ENCODE measurements at places on chromosomes 6 and 20.

DNA sequence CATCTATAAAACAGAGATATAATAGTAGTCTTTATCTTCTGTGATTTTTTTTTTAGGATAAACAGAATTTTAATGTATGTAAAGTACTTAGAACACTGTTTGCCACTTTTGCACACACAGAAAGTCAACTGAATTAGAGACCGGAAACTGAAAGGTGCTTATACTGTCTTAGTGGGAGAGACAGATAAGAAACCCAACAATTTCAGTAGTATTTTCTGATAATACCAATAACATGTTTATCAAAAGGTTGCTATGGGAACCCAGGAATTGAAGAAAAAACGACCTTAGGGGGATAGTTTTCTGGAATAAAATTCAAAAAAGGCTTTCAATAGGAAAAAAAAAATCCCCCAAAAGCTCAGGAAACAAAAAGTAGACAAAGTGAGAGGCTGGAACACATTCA lies 138.6 kb downstream of the BCKDHB start:
- DNase-seq: no peak

DNA sequence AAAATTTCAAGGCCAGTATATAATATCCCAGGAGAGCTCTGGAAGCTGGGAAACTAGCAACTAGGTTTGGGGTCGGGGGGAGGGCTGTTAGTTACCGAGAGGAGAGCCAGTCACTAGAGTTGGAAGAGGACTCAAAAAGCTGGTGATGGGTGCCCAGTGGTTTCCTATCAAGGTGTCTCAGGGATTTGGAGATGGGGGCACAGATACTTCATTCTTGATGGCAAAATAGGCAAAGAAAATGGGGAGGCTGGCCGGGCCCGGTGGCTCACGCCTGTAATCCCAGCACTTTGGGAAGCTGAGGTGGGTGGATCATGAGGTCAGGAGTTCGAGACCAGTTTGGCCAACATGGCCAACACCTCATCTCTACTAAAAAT lies 805 bp downstream of the PHF1 start:
- DNase-seq: no peak

DNA sequence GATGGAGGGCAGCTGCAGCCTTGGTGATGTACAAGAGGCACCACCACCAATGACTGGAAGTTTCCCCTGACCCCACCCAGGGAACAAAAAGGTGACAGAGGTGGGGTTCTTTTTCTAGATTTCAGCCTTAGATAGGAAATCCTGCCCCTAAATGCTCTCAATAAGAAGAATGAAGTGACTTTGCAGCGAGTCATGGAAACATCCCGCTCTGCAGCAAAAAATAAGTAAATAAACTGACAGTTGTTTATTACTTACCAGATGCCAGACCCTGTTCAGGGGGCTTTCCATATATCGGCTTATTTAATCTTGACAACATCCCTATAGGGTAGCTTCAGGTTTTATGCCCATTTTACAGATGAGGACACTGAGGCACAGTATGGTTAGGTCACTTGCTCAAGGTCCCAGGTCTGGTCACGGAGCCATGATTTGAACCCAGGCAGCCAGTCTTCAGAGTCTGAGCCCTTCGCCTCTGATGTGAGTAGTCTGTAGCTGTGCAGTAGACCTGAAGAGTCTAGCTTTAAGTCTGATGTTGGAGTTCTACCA lies 19.2 kb downstream of the C6orf89 start:
- no peak for DNase-seq

DNA sequence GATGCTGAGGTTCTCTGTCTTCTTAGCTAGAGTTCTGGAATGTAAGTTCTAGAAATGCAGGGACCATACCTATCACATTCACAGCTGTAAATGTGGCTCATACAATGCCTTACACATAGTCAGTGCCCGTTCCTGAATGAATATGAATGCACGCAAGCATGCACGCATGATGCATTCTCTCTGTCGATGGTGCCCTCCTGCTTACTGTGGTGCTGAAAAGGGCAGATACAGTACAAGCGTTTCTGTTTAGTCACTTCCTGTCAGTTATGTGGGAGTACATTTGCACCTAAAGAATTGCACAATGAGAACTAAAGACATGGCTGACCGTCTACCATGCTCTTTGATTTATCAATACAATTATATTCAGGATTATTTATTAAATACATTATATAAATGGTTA lies 152.2 kb upstream of the SOX4 start:
- DNase-seq: no peak

GRCh38 chr20:34544109-34544796 lies 14.3 kb upstream of the MAP1LC3A start:
- no peak for DNase-seq

DNA sequence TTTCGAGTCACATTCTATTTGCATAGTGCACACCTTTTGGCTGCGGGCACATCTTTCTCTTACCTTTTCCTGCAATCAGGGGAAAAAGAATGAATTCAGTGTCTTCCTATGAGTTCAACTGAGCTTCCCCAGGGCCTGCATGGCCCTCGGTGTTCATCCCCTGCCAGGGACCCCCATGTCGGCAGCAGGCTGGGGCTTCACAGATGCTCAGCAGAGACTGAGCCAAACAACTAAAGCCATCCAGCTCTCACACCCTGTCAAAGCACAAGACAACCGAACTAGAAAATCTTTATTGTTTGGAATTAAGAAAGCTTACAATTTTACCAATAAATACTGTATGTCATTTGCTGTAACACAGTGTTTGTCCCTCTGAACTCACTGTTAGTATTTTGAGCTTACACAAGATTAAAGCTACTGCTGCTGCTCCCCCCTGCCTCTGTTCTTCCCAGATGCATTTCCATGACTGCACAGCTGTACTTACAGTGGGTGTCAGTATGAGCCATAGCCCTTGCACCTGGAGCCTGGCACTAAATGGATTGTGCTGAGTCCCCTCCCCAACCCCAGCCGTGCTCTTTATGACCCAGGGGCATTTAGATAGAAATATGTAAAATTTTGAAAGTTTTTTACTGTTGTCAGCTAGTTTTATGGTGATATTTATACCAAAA lies 205.8 kb downstream of the TMEM242 start:
- no peak for DNase-seq

DNA sequence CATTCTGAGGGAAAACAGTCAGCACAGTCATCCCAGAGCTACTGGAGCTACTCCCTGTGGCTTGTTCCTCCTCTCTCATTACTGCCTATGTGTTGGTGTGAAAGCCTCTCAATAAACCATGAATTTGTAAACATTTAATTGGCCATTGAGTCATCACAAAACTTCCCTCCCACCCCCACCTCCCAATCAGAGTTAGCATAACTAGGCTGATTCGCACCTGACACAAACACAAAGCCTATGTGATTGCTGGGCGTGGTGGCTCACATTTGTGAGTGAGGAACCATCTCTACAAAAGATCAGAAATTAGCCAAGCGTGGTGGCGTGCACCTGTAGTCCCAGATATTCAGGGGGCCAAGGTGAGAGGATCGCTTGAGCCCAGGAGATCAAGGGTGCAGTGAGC lies 17.1 kb upstream of the SNTA1 start:
- DNase-seq: no peak

GRCh38 chr20:45969712-45970634 lies 2.0 kb downstream of the ZNF335 start:
- DNase-seq: peak; percentile 73

- no peak for DNase-seq
Observed at GRCh38 chr6:135701426-135701825, 150.1 kb upstream of the PDE7B start.

DNA sequence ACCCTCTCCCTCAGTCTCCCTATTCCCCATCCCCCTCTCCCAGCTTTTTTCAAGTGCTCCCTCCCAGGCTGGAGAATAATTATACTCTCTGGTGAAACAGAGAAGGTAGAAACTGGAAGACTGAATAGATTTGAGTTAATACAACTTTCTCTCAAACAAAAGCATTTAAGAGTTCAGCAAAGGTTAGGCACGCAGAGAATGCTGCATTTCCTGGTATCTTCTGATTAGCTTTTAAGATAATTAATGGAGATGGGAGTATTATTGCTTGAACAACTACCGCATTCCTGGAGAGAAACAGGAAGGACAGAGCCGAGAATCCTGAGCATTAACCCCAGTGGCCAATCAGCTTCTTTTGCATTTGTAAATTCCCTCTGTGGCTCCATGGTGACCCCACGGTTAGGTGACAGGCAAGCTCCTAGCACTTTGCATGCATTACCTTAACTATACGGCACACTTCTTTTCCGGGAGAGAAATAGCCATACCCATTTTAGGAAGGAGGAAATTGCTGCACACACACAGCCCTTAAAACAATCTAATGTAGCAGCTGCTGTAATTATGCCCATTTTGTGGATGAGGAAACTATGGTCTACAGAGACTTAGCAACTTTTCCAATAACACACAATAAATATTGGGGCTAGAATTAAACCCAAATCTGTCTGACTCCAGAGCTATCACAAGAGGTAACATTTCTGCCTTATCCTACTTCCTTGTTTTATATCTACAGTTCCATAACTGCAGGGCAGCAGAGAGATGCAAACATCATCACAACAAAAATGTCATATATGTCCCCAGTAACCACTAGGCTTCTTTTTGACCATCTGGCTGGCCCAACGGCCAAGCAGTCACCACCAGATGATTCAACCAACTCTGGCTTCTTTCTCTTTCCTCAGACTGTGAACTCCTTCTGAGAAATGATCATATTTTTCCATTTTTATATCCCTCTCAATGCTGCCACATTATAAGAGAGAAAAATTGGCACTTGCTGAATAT lies 169.9 kb downstream of the CD24 start:
- DNase-seq: no peak
